ENCODE measurements at places on chromosomes 12 and 14. TPM values are rescaled to one million over a fixed set of nuclear protein-coding genes. Genes with fewer than 3 reads are reported as not detected.

The ADGRD1 gene
- total RNA-seq = 3.6 TPM

The KERA gene
- total RNA-seq = not detected

The CFAP54 gene
- total RNA-seq = 0.32 TPM

The COX14 gene
- 86.8 TPM for total RNA-seq

The CCDC38 gene
- total RNA-seq = not detected

The SERPINA5 gene
- 0.61 TPM for total RNA-seq

The DAO gene
- total RNA-seq = 2.4 TPM
